ENCODE measurements at places on chromosomes 7 and 10.

- no peak for DNase-seq
Observed at GRCh38 chr10:124005091-124005490, 88.3 kb downstream of the CHST15 start.

DNA sequence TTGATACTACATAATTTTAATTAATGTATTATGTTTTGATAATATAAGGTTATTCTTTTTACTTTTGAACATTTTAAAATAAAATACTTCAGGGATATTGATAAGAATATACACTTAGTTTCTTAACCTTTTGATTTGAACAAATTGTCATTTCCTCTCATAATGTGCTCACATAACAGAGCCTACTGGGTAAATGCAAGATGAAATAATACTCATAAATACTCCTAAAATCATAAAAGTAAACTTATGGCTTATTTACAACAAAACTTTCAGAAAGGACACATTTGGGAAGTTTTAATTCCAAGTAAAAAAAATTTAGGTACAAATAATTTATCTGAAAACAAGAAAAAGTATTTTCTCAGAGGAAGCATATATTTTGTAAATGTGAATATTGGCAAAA is 101.6 kb upstream of the ABCB5 start:
- DNase-seq, result no peak

GRCh38 chr10:100781145-100781665 is 35.8 kb downstream of the PAX2 start:
- no peak for DNase-seq

GRCh38 chr7:129872054-129872453 is 80.7 kb downstream of the UBE2H start:
- DNase-seq, result no peak

GRCh38 chr7:114976666-114977065 is 54.8 kb downstream of the MDFIC start:
- DNase-seq, result no peak

Measured in activated naive CD4-positive, alpha-beta T cell (primary cell).